ENCODE measurements at places on chromosomes 16 and 17. TPM values are rescaled to one million over a fixed set of nuclear protein-coding genes. Genes with fewer than 3 reads are reported as not detected.

HOXB7 gene
- 2.8 TPM for polyA plus RNA-seq

GRCh38 chr16:2953706-2954627 is 10.1 kb upstream of the KREMEN2 start:
- peaks cover 12% of the 10 kb centered on the region for H3K4me1 ChIP-seq
- H3K4me3 ChIP-seq, result no peak overlapping the region
- no peaks in the 10 kb centered on the region for H3K36me3 ChIP-seq
- no peaks in the 10 kb centered on the region for H3K27me3 ChIP-seq
- no peak for DNase-seq

PRAC1 gene
- not detected for polyA plus RNA-seq

DNA sequence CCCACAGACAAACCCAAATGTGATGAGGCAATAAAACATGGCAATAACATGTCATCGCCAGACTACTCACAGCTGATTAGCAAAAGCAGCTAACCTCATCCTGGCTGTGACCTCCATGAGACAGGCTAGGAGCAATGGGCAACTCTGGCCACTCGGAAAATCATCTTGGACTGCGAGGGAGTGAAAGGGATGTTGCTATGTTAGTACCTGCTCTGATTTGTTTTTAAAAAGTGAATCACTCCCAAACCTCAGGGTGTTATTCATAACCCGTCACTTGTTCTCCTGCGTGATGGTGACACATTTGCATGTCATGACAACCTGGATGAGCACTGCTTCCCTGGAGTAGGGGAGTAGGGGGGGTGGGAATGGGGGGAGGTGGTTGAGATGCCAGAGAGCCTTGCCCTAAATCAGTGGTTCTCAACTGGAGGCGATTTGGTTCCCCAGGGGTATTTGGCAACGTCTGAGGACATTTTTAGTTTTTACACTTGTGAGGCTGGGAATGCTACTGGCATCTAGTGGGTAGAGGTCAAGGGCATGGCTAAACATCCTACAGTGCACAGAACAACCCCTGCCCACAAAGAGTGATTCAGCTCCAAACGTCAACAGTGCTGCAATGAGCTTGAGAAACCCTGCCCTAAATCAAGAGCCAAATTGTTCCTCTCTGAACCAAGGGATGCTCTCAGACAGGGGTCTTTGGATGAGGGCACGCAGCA is 241.7 kb downstream of the SOX9 start:
- no peaks in the 10 kb centered on the region for H3K36me3 ChIP-seq
- DNase-seq, result no peak
- peaks cover 2% of the 10 kb centered on the region for H3K27me3 ChIP-seq
- H3K27ac ChIP-seq, result no peak overlapping the region
- no peaks in the 10 kb centered on the region for H3K4me1 ChIP-seq

- no peak within 1 kb of the TSS for H3K4me3 ChIP-seq
- no peaks in the 10 kb centered on the region for H3K36me3 ChIP-seq
- H3K4me1 ChIP-seq, result no peaks in the 10 kb centered on the region
Measured at GRCh38 chr16:82011199-82011641, at the start of gene SDR42E1. Gene SDR42E1, minus strand, starts transcription at chr16:82011470. Its CDS starts 10,612 bp downstream, at chr16:82000858.

TEKT1 gene
- polyA plus RNA-seq, result not detected

GRCh38 chr17:41811549-41812380 is at the start of gene P3H4:
Gene P3H4, minus strand, starts transcription at chr17:41811949. Its CDS starts 34 bp downstream, at chr17:41811915.
- H3K4me1 ChIP-seq, result no peaks in the 10 kb centered on the region
- H3K27ac ChIP-seq, result peak within 1 kb of the TSS; percentile 4
- H3K27me3 ChIP-seq, result no peaks in the 10 kb centered on the region
- DNase-seq, result peak; percentile 89

CCL2 gene
- 12.8 TPM for polyA plus RNA-seq

DNA sequence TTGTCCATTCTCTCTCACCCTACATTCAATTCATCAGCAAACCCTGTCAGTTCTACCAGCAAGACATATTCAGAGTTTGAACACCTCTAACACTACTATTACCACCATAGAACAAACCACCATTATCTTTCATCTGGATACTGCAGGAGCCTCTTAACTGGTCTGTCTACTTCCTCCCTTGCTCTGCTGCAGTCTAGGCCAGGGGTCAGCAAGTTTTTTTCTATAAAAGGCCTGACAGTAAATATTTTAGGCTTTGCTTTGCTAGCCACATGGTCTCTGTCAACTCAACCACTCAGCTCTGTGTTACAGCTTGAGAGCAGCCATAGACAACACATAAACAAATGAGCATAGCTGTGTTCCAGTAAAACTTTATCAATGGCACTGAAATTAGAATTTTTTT is 13.8 kb downstream of the KCTD19 start:
- H3K27ac ChIP-seq, result no peak overlapping the region
- no peaks in the 10 kb centered on the region for H3K4me1 ChIP-seq
- no peaks in the 10 kb centered on the region for H3K36me3 ChIP-seq
- no peak overlapping the region for H3K4me3 ChIP-seq
- DNase-seq, result no peak

MED31 gene
- polyA plus RNA-seq, result 22.0 TPM

DNA sequence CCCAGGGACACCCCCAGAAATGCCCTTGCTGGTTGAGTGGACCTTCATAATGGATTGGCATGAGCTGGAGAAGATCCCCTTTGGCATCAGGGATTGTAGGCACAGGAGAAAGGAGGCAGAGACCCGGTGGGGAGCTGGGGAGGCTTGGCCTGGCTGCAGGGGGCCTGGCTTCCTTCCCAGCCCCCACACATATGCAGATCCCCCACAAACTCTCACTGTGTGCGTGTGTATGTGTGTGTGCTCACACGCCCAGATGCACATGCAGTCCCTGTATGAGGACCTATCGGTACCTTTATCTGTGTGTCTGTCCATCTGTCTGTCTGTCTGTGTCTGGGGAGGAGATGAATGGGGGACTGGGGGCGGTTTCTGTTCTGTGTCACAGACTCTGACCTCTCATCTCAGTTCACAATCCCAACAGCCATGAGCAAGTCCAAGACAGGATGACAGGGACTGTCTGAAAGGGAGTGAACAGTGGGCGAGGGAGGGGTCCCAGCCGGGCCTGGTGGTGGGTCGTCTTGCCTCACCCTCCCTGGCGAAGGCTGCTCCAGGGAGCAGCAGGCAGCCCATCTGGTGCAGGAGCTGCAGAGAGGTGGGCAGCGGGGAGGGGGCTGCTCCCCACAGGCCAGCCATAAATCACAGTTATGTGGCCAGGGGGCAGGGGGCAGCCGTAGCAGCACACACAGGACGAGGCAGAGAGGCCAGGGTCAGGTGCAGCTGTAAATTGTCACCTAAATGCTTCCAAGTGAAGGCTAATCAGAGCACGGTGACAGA is 46.7 kb upstream of the LHX1 start:
- H3K36me3 ChIP-seq, result no peaks in the 10 kb centered on the region
- H3K4me1 ChIP-seq, result no peaks in the 10 kb centered on the region
- no peak overlapping the region for H3K4me3 ChIP-seq

- DNase-seq, result no peak
- H3K36me3 ChIP-seq, result no peaks in the 10 kb centered on the region
- no peaks in the 10 kb centered on the region for H3K4me1 ChIP-seq
- peaks cover 3% of the 10 kb centered on the region for H3K27me3 ChIP-seq
- H3K27ac ChIP-seq, result no peak overlapping the region
- H3K4me3 ChIP-seq, result peak overlapping the region; percentile 42
Measured at GRCh38 chr16:62035115-62036092, 834 bp downstream of the CDH8 start.

DNA sequence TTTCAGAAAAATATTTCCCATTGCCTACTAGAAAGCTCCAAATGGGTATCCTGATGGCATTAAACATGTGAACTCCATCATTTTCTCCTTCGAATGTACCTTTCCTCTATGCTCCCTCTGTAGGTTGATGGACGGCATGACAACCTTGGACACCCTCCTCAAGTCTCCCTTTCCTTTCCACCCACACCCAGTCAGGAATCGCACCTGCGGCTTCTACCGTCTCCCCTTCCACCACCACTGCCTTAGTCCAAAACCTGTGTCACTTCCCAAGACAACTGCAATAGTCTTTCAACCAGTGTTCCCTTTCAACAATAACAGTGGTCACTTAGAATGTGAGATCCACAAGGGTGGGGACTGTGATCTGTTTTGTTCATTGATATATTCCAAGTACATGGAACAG is 233.1 kb upstream of the AXIN2 start:
- no peak overlapping the region for H3K27ac ChIP-seq
- no peaks in the 10 kb centered on the region for H3K27me3 ChIP-seq
- DNase-seq, result no peak
- no peaks in the 10 kb centered on the region for H3K36me3 ChIP-seq
- no peak overlapping the region for H3K4me3 ChIP-seq

ACACA gene
- 12.1 TPM for polyA plus RNA-seq

- H3K27ac ChIP-seq, result no peak overlapping the region
- H3K4me1 ChIP-seq, result no peaks in the 10 kb centered on the region
- no peaks in the 10 kb centered on the region for H3K36me3 ChIP-seq
- peaks cover 13% of the 10 kb centered on the region for H3K27me3 ChIP-seq
Measured at GRCh38 chr16:27799896-27800295, 250.0 kb downstream of the KATNIP start.

FAM222B gene
- 22.4 TPM for polyA plus RNA-seq

DNA sequence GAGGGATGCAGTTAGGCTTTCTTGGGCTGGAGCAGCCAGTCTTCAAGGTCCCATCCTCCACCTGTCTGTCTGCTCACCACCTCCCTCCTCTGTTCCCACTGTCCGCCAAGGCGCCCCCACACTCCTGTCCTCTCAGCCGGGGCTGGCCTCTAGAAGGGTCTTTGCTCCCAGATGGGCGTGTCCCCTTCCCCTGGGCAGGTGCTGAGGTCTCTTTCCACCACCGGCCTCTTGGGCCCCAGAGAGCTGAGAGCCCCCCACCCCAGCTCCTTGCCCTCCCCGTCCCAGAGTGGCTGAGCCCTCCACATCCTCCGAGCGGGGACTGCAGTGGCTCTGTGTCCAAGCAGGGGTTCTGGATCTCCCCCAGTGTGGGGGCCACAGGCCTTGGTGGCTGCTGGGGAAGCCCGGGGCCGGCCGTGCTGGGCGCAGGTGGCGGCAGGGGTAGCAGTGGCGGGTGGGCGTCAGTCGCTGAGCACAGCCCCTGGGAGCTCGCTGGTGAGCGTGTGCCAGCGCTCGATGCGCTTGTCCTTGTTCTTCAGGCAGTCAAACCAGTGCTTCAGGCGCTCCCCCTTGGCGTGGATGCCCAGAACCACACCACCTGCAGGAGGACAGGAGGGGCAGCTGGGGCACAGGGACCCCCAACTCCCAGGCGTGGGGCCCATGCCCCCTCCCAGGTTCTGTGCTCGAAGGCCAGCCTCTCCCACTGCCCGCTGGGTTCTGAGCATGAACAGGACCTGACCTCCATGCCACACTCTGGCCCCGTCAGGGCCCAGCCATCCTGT is 9.8 kb downstream of the SCGB1C2 start:
- no peaks in the 10 kb centered on the region for H3K4me1 ChIP-seq
- no peak overlapping the region for H3K4me3 ChIP-seq
- H3K36me3 ChIP-seq, result peaks cover 3% of the 10 kb centered on the region
- H3K27me3 ChIP-seq, result no peaks in the 10 kb centered on the region

All from psoas muscle (tissue), 8 donors.